ENCODE measurements at places on chromosomes 7 and 10.

DNA sequence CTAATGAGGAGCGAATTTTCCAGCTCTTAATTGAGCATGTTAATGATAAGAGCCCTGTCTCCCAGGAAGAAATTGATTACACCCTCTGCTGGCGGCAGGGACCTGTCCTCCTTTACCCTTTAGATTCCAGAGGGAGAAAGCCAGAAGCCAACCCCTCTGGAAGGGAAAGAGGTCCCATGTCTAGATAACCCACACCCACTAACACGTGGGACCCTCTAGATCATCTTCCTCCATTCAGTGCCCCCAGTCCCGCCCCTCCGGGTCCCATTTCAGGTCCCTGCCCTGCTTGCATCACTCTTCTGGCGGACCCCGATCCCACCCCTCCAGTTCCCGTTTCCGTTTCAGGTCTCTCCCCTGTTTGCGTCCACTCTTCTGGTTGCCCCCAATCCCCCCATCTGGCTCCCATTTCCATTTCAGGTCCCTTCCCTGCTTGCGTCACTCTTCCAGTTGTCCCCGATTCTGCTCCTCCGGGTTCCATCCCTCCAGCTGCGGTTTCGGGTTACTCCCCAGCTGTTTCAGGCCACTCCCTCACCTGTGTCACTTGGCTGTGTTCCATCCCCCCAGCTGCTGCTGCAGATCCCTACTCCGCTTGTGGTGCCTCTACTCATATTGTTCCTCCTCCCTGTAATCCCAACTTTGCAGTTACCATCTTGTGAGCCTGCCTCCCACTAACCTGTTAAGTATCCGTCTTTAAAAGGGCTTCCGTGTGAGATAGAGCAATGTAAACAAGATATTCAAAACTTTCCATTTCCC, 202.4 kb downstream of the SH2D4B start:
- no peak for DNase-seq

GRCh38 chr10:45428611-45429510, 54.8 kb downstream of the ALOX5 start:
- DNase-seq, result no peak

- DNase-seq, result no peak
Measured at GRCh38 chr10:23263441-23264164, 71.5 kb downstream of the PTF1A start.

DNA sequence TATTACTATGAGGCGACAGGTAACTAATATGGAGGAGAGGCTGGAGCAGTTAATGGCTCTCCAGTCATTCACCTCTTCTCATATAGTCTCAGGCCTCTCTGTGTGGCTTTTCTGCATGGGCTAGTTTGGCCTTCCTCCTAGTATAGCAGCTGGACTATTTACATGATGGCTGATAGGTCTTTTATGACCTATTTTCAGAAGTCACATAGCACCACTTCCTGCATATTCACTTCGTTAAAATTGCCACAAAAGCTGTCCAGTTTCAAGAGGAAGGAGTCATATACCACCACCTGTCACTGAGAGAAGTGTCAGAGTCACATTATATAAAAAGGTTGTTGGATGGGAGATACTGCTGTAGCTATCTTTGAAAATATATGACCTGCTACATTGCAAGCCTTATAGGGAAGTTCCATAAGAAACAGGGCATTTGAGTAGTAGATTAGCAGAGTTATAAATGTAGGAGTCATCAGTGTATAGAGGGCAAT, 8.0 kb upstream of the DMTF1 start:
- no peak for DNase-seq

DNA sequence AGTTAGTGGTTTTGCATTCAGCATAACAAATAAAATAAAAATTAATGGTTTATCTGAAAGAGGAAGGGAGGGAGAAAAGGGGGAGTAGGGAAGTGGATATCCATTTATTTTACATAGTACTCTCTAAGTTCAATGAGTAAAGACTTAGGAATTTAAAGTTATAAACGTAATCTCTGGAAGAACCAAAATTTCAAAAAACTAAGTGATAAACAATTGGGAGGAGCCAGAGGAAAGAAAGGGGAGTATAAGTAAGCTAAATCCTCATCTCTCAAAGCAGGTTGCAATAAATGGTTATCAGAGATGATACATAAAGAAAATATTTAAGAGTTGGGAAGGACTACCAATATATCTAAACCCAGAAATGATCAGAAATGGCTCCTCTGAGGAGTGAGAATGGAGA, 46.4 kb downstream of the ANK3 start:
- DNase-seq, result no peak

DNA sequence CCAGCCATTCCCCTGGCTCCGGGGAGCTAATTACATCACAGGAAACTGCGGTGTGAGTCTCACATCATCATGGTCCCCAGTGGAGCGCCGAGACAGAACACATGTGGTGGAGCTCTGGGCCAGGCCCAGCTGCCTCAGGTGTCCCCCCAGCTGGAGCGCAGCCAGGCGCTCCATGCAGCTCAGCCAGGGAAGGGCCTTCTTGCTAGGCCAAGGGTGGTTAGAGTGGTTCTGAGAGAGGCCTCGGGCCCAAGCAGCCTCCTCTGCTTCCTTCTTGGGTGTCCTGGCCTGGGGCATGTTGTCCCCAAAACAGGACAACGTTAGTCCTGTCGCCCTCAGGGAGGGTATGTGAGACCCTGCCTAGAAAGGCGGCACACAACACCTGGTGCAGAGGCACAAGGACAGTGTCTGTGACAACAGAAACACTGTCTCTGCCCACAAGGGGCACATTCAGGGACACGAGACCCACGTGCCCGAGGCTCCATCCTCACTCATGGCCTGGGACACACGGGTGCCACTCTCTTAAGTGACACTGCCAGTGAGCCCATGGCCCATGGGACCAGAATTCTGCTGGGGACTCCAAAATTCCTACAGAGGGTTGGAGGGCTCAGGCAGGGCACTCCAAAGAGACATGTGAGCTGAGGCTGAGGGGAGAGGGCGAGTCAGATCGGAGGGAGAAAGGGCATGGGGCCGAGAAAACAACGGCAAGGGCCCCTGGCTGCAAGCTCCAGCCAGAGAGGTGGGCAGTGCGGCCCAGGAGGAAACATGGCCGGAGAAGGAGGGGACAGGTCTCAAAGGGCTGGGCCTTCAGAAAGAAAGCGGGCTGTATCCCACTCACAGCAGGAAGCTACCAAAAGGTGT, 37.0 kb upstream of the RET start:
- no peak for DNase-seq

GRCh38 chr10:99913831-99914235, 95.9 kb downstream of the DNMBP start:
- peak; percentile 75 for DNase-seq

GRCh38 chr10:29317027-29317420, 28.2 kb downstream of the LYZL1 start:
- no peak for DNase-seq

DNA sequence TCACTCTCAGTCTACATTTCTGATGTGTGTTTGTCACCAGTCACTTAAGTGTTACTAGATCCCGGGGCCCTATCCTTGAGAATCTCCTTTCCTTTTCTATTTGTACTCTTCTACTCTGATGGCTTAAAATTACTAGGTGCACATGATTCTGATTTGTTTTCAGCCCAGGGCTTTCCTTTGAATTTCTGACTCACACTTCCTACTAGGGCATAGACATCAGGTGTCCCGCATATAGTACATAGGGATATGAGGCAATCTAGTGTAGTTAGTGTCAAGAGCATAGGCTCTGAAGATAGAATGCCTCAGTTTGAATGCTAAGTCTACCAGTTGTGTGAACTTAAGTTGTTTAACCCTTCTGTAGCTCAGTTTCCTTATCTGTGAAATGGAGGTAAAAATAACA, 49.4 kb upstream of the LRRN3 start:
- no peak for DNase-seq

DNA sequence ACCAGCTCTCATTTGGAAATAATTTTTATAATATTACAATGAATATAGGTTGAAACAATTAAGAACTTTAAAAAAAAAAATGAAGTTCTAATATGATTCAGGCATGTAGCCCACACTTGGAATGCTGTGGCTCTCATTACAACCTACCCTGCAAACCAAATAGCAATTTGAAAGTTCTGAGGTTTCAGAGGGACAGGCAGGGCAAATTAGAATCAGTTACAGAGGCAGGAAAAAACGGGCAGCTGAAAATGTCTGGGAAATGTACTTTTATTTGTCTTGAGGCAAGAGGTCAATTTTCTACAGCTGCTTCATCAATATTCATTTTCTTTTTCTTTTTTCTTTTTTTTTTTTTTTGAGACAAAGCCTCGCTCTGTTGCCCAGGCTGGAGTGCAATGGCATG, 95.3 kb downstream of the PIP4K2A start:
- DNase-seq, result no peak

DNA sequence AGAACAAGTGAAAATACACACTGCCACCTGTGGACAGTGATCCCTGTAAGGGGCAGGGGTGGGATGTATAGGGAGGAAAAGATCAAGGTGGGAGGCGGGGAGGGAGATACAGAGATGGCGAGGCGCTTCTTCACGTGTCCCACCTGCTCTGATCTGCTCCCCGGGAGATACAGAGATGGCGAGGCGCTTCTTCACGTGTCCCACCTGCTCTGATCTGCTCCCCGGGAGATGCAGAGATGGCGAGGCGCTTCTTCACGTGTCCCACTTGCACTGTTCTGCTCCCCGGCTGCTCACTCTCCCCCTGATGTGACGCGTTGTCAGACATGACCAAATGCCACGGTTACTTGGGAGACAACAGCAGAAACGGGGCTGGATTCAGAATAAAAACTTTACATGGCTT, 308.3 kb upstream of the SHH start:
- no peak for DNase-seq

GRCh38 chr10:117090834-117091233, 47.2 kb downstream of the VAX1 start:
- no peak for DNase-seq

GRCh38 chr10:649798-650440, 39.5 kb downstream of the DIP2C start:
- no peak for DNase-seq

GRCh38 chr7:157432541-157432956, 95.7 kb downstream of the DNAJB6 start:
- no peak for DNase-seq

- no peak for DNase-seq
Measured at GRCh38 chr7:156585025-156585648, 55.4 kb upstream of the RNF32 start.

DNA sequence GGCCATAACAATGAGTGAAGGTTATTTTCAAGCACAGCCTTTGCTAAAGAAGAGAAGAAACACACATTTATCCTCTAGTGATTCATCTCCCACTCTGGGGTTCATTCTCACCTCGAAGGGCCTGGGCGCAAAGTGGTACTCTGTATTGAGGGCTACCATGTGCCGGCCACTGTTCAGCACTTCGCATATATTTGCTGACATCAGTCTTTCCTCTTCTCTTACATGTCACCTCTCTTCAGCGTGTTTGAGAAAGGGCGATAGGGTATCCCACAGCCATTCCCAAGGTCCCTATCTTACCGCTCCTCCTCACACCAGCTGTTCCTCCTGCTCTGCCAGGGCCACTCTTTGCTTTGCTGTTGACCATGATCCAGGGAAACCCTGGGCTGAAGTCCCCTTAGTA, 48.8 kb upstream of the ECHDC3 start:
- no peak for DNase-seq

DNA sequence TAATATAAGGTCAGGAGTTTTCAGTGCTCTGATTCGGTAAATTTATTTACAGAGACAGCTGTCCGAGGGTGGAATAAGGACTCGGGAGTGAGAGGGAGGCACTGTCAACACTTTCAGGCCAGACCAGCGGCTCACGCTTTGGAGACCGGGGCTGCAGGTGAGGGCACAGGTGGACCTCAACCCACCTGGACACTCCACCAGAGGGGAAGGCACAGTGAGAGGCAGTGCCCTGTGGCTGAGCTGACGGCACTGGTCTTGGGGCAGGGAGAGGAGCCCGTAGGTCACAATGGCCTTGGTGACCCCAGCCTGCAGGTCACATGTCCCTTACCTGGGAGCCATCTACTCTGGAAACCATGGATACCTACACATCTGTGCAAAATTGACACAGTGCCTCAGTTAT, 315.1 kb downstream of the ADARB2 start:
- DNase-seq, result no peak

- DNase-seq, result no peak
Measured at GRCh38 chr10:98469001-98469931, 22.5 kb upstream of the HPS1 start.

DNA sequence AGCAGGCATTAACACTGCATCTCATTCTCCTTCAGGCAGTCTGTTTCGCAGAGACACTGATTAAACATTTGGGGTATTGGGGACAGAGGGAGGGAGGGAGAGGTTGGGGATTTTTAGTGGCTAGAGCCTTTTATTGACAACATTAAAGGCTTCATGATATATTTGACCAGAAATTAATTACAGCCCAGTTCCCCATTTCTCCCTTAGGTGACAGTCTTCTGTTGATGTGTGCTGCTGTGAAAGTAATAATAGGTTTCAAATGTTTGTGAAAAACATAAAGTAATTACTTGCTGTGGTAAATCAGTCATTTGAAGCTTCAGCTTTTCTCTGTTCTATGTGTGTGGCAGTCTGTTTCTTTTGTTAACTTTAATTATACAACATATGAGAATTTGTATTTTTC, 105.3 kb upstream of the LRGUK start:
- DNase-seq, result no peak

Data from retina (tissue), 1 donor.